ENCODE measurements at places on chromosomes 2 and 18. TPM values are rescaled to one million over a fixed set of nuclear protein-coding genes. Genes with fewer than 3 reads are reported as not detected.

RUFY4 gene
- not detected for total RNA-seq

SERPINB4 gene
- total RNA-seq, result not detected

PRKCE gene
- 105 TPM for total RNA-seq

SLC14A1 gene
- not detected for total RNA-seq

PKDCC gene
- total RNA-seq, result 1.3 TPM

AQP12A gene
- total RNA-seq, result not detected

HMSD gene
- not detected for total RNA-seq

CD8A gene
- not detected for total RNA-seq

TRIM43 gene
- total RNA-seq, result not detected

GAL3ST2 gene
- total RNA-seq, result not detected

KCNJ13 gene
- total RNA-seq, result not detected

MAPK4 gene
- total RNA-seq, result not detected

QPCT gene
- total RNA-seq, result 15.7 TPM

SMAD4 gene
- 76.5 TPM for total RNA-seq

NFU1 gene
- 42.2 TPM for total RNA-seq

SLC16A14 gene
- 1.5 TPM for total RNA-seq

MC2R gene
- not detected for total RNA-seq

CREG2 gene
- 0.27 TPM for total RNA-seq

IL1A gene
- total RNA-seq, result 5.5 TPM

RIT2 gene
- not detected for total RNA-seq

SATB2 gene
- 4.5 TPM for total RNA-seq

ADD2 gene
- 15.4 TPM for total RNA-seq

SP5 gene
- not detected for total RNA-seq

SCN7A gene
- not detected for total RNA-seq

DOCK10 gene
- total RNA-seq, result 6.3 TPM

ALLC gene
- not detected for total RNA-seq

NEU2 gene
- not detected for total RNA-seq

GTF2A1L gene
- total RNA-seq, result not detected

SULT1C2 gene
- total RNA-seq, result not detected

FSIP2 gene
- 0.20 TPM for total RNA-seq

TET3 gene
- 3.3 TPM for total RNA-seq

TUBA4B gene
- not detected for total RNA-seq

B4GALT6 gene
- total RNA-seq, result 4.7 TPM

Measured in mammary microvascular endothelial cell (primary cell).